ENCODE measurements at places on chromosomes 3 and 15. TPM values are rescaled to one million over a fixed set of nuclear protein-coding genes. Genes with fewer than 3 reads are reported as not detected.

LRRC3B gene
- not detected for total RNA-seq

SLC28A2 gene
- total RNA-seq = not detected

NR2E3 gene
- total RNA-seq = 0.09 TPM

ZNF660 gene
- 0.63 TPM for total RNA-seq

ERC2 gene
- total RNA-seq = 1.1 TPM

SLC15A2 gene
- 0.75 TPM for total RNA-seq

FBXW12 gene
- not detected for total RNA-seq

PTH1R gene
- total RNA-seq = 0.18 TPM

TMEM108 gene
- total RNA-seq = 0.38 TPM

AADAC gene
- 0.56 TPM for total RNA-seq

ZNF592 gene
- 6.2 TPM for total RNA-seq

All from endothelial cell of coronary artery (primary cell).